ENCODE measurements at places on chromosomes 16 and 17.

DNA sequence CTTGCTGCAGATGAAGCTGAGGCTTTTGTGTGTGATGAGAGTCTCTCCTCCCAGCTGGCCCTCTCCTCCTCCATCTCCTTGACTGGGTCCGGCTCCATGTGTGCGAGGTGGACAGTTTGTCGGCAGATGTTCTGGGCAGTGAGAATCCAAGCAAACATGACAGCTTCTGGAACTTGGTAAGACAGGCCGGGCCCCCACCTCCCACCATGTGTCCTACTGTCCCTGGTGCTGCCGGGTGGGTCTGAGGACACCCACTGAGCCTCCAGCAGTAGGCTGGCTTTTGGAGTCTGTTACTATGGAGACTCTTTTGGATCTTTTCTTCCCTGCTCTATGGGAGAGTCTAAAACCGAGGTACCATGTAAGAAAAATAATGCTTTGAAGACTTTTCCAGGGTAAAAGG is 12.7 kb downstream of the NUP85 start:
- no peak for DNase-seq

DNA sequence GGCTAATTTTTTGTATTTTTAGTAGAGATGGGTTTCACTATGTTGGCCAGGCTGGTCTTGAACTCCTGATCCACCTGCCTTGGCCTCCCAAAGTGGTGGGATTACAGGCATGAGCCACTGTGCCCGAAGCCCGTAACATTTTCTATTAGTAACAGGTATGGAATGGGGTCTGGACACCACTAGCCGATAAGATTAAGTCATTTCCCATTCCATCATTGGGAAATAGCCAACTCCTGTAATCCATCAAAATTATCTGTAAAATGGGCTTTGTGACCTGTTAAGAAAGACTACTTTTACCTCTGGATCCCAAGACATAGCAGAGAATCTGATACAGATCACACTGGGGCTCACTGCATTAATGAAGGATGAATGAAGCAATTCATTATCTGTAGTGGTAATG is 3.9 kb upstream of the LUC7L3 start:
- DNase-seq, result no peak

DNA sequence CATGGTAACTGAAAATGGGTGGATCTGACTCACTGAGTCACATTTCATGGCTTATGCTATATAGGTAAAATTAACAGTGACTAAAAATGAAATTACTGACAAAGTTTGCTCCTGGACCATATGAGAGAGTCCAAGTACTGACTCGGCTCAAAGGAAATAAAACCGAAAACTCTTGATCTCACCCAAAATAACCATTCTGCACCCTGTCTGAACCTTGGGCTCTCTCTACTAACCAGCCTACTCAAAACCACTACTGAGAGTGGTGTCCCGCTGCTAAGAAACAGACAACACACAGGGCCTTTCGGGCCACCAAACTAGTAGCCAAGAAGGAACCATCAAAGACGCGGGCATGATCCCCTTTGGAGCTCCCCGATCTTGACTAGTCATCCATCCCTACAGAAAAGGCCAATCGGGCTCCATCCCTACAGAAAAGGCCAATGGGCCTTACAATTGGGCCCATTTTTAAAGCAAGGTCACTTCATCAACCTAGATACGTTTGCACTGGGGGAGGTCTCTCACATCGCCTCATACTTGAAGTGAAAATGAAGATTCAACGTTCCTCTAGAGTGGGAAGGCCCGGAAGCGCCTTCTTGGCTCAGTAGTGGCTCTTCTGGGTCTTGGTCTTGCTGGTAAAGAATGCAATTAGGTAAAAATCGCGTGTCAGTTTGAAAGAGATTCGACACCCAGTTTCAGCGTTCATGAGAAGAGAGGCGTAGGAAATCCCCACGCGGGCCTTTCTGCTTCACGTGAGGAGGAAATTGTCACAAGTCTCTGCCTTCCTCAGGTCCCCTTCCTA is 720 bp upstream of the ZPBP2 start:
- DNase-seq, result no peak

DNA sequence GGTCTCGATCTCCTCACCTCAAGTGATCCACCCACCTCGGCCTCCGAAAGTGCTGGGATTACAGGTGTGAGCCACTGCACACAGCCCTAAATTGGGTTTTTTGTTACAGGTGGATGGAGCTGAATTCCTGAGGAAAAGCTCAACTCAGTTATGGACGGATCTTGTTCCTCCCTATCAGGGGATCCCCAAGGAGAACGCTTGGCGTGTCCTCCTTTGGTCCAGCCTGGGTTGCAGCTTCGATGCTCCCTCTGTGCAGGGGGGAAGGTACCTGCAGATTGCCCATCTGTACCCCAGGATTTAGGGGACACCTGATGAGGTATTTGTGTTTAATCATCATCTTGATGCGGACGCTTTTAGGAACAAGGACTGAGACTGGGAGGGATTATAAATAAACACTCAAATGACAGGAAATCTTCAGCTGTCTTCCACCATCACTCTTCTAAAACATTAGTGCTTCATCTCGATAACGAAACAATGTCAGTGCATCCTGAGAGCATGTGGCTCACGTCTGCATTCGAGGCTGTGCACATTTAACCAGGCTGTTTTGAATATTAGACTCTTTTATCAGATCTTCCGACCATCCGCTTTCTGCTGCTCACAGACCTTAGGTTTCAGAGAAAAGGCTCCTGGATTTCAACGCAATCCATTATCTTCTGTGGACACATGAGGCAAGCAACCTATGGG is 18.2 kb upstream of the MEIOB start:
- no peak for DNase-seq

GRCh38 chr16:563072-563644 is 3.0 kb downstream of the PRR35 start:
- DNase-seq, result peak; percentile 76

- no peak for DNase-seq
Observed at GRCh38 chr16:11783319-11784037, 13.6 kb downstream of the ZC3H7A start.

DNA sequence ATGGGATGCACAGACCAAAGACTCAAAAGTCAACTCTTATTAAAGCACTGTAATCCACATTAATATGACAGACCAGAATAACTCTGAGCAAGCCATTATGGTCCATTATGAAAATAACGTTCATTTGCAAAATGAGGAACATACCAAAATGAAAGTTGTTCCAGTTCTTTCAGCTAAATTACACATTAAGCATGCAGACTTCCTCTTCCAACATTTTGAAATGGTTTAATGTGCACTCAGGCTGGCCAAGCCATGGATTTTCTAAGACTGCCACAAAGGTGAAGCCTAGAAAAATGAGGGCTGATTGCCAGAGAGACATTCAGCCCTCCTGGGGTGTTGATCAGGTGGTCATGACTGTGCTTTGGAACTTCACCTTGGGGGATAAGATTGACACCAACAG is 56.7 kb upstream of the NOG start:
- DNase-seq, result no peak

DNA sequence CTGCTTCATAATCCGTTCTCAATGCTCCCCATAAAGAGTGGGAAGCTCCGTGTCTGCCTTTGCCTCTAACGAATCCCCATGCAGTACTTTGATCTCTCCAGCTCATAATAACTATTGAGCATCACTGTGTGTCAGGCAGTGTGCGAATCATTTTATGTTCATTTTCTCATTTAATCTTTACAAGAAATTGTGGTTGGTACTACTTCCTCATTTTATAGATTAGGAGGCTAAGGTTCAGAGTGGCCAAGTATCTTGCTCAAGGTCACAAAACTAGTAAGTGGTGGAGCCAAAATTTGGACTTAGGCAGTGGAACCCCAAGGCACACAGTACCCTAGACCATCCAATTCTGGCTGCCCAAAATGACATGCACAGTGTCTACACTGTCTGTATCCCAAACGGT is 44.8 kb downstream of the ABCC12 start:
- no peak for DNase-seq

DNA sequence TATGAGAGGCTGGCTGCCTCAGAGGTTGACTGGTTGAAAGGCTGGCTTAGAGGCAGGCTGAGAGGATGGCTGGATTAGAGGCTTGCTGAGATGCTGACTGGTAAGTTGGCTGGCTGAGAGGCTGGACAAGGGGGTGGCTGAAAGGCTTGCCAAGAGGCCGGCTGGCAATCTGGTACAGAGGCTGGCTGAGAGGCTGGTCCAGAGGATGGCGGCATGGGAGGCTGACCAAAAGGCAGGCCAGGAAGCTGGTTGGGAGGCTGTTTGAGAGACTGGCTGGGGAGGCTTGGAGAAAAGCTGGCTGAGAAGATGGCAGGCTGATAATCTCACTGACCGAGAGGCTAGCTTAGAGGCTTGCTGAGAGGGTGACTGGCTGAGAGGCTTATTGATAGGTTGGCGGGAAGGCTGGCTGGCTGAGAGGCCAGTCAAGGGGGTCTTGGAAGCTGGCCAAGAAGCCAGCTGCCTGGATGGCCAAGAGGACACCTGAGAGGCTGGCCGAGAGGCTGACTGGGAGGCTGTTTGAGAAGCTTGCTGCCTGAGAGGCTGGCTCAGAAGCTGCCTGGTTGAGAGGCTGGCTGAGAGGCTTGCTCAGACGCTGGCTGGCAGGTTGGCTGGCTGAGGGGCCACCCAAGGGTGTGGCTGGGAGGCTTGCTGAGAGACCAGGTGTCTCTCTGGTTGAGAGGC is 34.2 kb upstream of the ACSM2B start:
- DNase-seq, result no peak

GRCh38 chr17:42675965-42676423 is 800 bp downstream of the PLEKHH3 start:
- DNase-seq, result peak; percentile 78

- DNase-seq, result no peak
Observed at GRCh38 chr17:40301315-40301714, 7.7 kb upstream of the RARA start.

GRCh38 chr17:15119968-15120367 is 145.2 kb downstream of the PMP22 start:
- no peak for DNase-seq

- no peak for DNase-seq
Observed at GRCh38 chr17:42985225-42985624, 4.9 kb downstream of the RUNDC1 start.

DNA sequence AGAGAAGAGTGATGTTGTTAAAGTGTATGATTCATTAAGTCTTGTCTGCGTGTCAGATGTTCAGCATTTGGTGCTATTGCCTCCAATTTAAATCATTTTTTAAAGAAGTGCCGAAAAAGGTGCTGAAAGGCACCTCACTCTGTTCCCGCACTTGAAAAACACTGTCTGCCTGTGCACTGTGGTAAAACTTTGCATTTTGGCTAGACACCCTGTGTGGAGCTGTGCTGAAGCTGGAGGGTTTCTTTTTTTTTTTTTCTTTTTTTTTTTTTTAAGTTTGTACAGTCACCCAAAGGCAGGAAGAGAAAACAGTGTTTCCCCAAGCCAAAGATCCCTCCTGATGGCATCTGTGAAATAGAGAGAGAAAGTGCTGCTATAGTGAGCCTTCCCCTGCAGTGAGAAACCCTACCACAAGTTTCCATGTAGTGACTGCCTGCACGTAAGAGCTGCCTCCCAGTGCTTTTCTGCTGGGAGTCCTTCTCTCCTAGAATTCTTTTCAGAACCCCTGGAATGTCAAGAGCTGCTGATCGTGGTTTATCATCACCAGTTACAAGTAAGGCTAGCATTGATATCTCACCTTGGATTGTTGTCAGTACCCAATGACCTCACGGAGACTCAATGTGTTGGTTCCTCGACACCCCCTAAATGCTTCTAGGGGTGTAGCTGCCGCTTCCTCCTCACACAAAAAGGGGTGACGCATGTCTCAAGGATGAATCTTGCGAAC is 116.0 kb upstream of the SOX9 start:
- no peak for DNase-seq

DNA sequence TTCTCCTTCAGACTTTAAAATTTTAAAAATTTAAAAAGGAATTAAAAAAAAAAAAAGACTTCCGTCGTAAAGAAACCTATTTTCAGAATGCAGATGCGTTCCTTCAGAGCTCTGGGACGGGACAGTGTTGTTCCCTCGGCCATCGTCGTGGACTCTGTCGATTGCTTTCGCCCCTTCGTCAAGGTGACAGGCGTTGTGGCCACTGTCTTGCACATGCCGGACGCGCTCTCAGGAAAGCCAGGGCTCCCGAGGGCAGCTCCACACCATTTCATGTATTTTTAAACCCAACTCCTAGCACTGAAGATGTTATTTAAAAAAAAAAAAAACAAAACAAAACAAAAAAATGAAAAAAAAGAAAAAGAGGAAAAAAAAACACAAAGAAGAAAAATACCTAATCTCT is 22.3 kb downstream of the TMC6 start:
- peak; percentile 40 for DNase-seq

DNA sequence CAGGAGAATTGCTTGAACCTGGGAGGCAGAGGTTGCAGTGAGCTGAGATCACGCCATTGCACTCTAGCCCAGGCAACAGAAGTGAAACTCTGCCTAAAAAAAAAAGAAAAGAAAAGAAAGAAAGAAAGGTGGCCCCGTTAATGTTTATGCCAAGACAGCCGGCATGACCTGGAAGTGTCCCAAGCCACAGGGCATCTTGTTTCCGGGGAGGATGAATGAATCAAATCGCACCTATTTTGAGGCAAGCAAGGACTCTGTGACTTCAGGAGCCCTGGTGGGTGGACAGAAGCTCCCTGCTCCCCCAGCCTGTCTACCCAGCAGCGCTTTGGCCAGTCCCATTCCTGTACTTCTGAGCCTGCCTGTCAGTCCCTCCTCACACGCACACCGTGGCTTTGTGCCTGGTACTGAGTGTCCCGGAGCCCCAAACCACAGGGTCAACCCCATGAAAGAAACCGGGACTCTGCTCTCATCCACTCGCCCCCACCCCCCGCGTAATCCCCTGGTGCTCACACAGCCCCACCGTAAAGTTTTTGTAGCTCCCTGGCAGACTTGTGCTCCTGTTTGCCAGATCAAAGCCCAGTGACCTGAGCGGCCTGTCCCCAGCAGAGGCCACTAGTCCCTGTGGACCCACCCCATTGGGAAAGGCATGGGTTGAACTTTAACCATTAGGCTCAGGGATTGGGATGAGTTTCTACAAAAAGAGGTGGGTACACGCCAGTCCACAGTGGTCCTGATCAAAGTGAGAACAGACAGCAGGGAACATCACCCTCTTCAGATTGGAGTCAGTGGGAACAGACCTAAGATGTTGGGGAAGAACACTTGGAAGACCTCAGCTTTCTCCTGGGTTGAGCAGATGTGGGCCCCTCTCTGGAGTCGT is 19.3 kb downstream of the CD2BP2 start:
- DNase-seq, result no peak

DNA sequence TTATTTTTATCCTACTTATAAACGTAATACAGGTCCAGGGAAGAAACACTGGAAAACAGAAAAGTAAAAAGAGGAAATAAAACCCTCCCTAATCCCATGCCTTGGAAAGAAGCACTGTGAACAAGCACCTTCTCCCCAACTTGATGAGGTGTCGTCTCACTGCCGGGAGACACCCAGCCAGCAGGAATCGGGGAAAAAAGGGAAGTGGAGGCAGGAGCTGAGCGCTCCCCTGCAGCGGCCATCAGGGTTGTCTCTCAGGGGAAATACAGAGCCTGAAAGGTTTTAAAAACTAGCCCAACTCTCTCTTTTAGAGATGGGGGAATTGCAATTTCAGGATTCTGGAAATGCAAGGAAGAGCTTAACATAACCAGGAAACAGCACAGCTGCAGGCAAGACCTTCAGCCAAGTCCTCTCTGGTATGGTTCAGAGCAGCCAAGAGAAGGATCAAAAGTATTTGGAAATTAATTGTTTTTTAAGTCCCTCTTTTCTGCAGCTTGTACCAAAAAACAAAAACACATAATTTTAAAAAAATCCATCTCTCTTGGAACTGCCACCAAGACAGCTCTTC is 96.3 kb upstream of the RCVRN start:
- DNase-seq, result no peak

GRCh38 chr16:12340151-12340733 is 363.7 kb downstream of the SNX29 start:
- DNase-seq, result peak; percentile 80

- no peak for DNase-seq
Observed at GRCh38 chr17:28908640-28909167, 5.8 kb upstream of the DHRS13 start.

Measured in H7 (cell line).